Gastrocnemius medialis (tissue), 4 donors: ENCODE measurements at places on chromosomes 6 and 20. TPM values are rescaled to one million over a fixed set of nuclear protein-coding genes. Genes with fewer than 3 reads are reported as not detected.
A peak's percentile ranks its signal among the peaks of the same experiment; 100 is the strongest.

DNA sequence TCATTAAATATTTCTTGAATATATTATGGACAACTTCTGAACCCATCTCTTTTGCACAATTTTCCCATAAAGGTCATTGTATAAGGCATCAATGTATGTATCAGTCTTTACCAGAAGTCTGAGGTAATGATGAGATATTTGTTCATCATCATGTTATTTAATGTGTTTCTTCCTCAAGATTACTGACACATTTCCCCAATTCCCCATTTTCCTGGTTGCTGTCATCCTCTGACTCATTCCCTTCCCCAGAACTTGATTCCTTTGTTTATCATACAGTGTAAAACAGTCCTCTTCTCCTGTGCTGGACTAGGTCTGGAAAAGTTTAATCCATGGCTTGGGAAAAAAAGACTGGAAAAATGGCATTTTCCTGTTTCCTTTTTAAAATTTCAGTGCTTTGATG lies 107.9 kb upstream of the FLRT3 start:
- no peak overlapping the region for H3K4me3 ChIP-seq
- no peaks in the 10 kb centered on the region for H3K4me1 ChIP-seq
- H3K27me3 ChIP-seq = no peaks in the 10 kb centered on the region
- DNase-seq = no peak

WFDC12 gene
- total RNA-seq = not detected

DNA sequence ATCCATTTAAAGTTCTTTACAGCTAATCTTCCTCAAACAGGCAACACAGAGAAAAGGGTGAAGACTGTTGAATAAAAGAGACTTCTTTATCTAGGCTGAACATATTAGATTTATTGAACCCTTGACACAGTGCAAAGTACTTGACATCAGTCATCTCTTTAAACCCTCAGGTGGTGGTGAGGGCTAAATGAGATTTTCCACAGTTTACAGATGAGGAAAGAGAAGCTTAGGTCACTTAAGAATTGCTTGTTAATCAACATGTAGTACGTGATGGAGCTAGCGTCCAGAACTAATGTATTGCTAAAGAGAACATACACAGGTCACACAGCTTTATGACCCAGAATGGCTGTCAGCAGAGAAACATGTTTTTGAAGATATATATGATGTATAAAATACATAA lies 193.4 kb upstream of the LAMP5 start:
- no peaks in the 10 kb centered on the region for H3K36me3 ChIP-seq
- no peak for DNase-seq
- no peak overlapping the region for H3K27ac ChIP-seq
- peaks cover 10% of the 10 kb centered on the region for H3K4me1 ChIP-seq

GRCh38 chr20:31560746-31561598 lies 44.1 kb upstream of the ID1 start:
- peak; percentile 92 for DNase-seq
- no peak overlapping the region for H3K4me3 ChIP-seq
- peaks cover 32% of the 10 kb centered on the region for H3K4me1 ChIP-seq
- peaks cover 37% of the 10 kb centered on the region for H3K36me3 ChIP-seq
- H3K27me3 ChIP-seq = no peaks in the 10 kb centered on the region

KCNQ5 gene
- 19.3 TPM for total RNA-seq

COL10A1 gene
- total RNA-seq = not detected

PRL gene
- total RNA-seq = not detected

TRIM31 gene
- total RNA-seq = not detected

DNA sequence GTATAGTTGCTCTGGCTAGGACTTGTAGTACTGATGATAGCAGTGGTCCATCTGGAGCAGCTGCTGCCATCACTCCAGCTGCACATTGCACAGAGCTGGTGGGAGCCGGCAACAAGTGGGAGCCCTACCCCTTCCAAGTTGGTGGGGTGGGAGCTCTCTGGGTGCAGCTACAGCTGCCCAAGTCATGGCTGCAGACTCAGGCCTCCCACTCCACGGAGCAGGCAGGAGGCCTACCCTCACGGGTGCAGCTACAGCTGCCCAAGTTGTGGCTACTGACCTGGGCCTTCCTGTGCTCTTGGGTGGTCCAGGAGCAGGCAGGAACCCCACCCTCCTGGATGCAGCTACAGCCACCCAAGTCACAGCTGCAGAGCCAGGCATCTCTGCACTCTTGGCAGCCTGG lies 32.1 kb upstream of the ASIP start:
- H3K4me1 ChIP-seq = no peaks in the 10 kb centered on the region
- H3K36me3 ChIP-seq = no peaks in the 10 kb centered on the region
- no peaks in the 10 kb centered on the region for H3K27me3 ChIP-seq
- no peak overlapping the region for H3K27ac ChIP-seq
- no peak overlapping the region for H3K4me3 ChIP-seq
- no peak for DNase-seq

ZBTB9 gene
- 2.2 TPM for total RNA-seq
